Gastroesophageal sphincter (tissue), 4 donors: ENCODE measurements at places on chromosomes 16 and 17.
A peak's percentile ranks its signal among the peaks of the same experiment; 100 is the strongest.

DNA sequence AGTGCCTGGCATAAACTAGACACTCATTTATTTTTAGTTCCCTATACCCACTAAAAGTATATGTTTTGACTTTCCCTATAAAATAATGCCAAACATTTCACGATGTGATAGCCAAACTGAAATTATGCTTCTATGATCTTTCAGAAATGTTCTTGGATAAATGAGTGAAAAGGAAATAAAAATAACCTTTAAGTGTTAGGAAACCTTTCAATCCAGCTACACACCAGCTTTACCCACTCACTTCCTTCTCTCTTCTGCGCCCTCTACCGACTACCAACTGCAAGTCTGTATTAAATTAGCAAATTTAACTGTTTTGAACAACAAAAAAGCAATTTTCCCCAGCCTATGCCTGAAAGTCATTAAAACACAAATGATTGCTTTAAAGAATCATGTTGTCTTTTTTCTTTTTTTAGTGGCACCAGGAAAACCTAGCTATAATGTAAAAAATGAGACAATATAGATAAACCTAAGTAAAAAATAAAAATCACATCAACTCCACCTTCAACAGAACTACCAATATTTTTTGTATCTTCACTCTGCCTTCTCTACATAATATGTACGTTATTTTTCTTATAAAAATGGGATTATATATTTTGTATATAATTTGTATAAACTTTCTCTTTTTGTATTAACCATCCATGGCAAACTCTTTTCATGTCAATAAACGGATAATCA, 13.2 kb upstream of the TMEM100 start:
- no peak overlapping the region for H3K27ac ChIP-seq
- peaks cover 46% of the 10 kb centered on the region for H3K4me1 ChIP-seq
- H3K36me3 ChIP-seq, result no peaks in the 10 kb centered on the region

GRCh38 chr16:24490866-24491265, 48.5 kb upstream of the RBBP6 start:
- H3K27ac ChIP-seq, result no peak overlapping the region
- peaks cover 50% of the 10 kb centered on the region for H3K27me3 ChIP-seq
- no peaks in the 10 kb centered on the region for H3K4me1 ChIP-seq

DNA sequence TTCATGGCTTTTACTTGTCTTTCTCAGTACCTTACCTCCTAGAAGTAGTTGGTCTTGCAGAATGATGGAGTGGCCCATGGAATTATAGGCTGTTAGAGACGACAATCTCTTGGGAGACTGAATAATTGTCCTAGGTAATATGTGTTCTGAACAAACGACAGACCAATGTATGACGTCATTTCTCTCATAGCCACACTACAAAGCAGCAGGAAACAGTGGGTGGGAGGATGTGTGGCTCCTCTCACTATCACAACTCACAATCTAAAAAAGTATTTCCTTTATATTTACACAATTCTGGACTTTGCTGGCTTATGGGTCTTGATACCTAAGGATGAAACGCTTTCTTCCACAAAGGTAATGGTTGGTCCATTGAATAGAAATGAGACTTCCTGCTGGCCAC, 183.9 kb downstream of the TOX3 start:
- H3K4me3 ChIP-seq, result no peak overlapping the region
- no peak for ATAC-seq
- H3K4me1 ChIP-seq, result no peaks in the 10 kb centered on the region
- no peaks in the 10 kb centered on the region for H3K27me3 ChIP-seq

DNA sequence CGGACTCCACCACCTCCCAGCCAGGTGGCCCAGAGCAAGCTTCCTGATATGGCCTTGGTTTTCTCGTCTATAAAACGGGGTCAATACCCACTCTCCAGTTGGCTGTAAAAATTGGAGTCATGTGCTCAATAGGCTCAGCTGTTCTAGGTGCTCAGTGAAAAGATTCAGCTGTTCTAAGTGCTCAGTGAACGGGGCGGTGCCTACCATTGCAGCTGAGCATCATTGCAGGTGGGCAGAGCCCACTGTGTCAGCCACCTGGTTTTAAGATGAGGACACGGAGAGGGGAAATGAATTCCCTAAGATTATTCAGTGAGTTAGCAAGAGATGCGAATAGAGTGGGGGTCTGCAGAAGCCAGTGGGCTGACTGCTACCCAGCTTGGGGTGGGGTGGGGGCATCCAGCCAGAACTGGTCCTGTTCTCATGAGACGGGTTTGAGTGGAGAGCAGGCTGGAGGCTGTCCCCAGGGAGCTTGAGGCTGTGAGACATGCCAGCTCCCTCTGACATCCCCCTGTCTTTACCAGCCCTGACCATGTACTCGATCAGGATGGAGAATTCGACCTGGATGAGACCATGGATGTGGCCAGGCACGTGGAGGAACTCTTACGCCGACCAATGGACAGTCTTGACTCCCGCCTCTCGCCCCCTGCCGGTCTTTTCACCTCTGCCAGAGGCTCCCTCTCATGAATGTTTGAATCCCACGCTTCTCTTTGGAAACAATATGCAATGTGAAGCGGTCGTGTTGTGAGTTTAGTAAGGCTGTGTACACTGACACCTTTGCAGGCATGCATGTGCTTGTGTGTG, 21.9 kb downstream of the STAT5A start:
- no peak for ATAC-seq
- H3K4me1 ChIP-seq, result no peaks in the 10 kb centered on the region
- peaks cover 82% of the 10 kb centered on the region for H3K36me3 ChIP-seq

DNA sequence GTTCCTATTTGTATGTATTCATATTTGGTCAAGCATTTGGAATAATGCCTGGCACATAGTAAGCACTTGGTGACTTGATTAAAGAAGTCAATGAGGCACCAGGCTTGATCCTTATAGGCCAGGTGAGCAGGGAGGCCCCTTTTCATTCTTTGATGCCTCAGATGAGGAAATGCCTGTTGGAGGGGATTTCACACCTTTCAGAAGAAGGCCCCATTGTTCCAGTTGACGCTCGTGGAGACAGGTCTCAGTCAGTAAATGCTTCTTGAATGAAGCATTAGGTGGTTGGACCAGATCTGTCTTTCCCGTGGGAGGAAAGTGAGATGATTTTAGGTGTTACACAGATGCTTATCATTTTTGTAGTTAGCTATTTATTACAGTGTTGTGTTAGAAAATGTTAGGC, 13.0 kb downstream of the LCMT1 start:
- peaks cover 4% of the 10 kb centered on the region for H3K4me1 ChIP-seq
- no peak for ATAC-seq
- H3K27ac ChIP-seq, result no peak overlapping the region

DNA sequence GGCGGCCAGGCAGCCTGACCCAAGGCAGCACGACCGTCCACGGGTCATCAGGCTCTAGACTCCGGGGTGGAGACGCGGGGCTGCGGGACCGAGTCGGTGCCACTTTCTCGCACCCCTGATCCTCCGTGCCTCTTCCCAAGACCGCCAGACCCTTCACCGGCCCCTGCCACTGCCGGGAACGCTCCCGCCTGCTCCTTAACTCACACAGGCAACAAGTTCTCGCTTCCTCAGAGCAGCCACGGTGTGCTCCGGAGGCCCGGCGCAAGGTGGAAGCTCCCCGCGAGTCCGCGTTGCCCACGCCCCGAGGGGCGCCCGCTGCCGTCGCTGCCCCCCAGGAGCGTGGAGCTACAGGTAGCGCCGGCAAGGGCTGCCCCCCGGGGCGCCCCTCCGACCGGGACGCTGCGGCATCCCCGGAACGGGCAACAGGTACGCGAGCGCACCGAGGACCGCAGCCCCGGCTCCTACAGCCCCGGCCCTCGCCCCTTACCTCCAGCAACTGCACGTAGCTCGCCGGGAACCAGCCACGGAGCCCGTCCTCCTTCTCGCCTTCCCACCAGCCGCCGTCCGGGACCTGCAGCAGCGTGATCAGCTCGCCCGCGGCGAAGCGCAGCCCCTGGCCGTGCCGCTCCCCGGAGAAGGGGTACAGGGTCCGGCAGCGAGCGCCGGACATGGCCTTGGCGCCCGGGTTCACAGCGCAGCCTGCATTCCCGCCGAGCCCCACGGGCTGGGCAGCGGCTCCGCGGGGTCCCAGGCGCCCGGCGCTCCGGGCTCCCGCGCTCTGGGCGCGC, 491 bp downstream of the GAS7 start:
- peaks cover 36% of the 10 kb centered on the region for H3K4me1 ChIP-seq
- peak overlapping the region; percentile 80 for H3K4me3 ChIP-seq
- peaks cover 18% of the 10 kb centered on the region for H3K27me3 ChIP-seq
- peak overlapping the region; percentile 73 for H3K27ac ChIP-seq
- no peaks in the 10 kb centered on the region for H3K36me3 ChIP-seq

GRCh38 chr16:64627781-64628180, 494.1 kb downstream of the CDH11 start:
- H3K27me3 ChIP-seq, result no peaks in the 10 kb centered on the region
- H3K4me1 ChIP-seq, result no peaks in the 10 kb centered on the region
- H3K36me3 ChIP-seq, result no peaks in the 10 kb centered on the region
- ATAC-seq, result no peak
- no peak overlapping the region for H3K27ac ChIP-seq
- H3K4me3 ChIP-seq, result no peak overlapping the region

- no peak overlapping the region for H3K4me3 ChIP-seq
- no peaks in the 10 kb centered on the region for H3K27me3 ChIP-seq
- no peak overlapping the region for H3K27ac ChIP-seq
- no peak for ATAC-seq
- no peaks in the 10 kb centered on the region for H3K36me3 ChIP-seq
Observed at GRCh38 chr16:68839831-68840230, 3.5 kb upstream of the TANGO6 start.

- peaks cover 42% of the 10 kb centered on the region for H3K4me1 ChIP-seq
- no peak overlapping the region for H3K27ac ChIP-seq
- H3K36me3 ChIP-seq, result no peaks in the 10 kb centered on the region
- peaks cover 24% of the 10 kb centered on the region for H3K27me3 ChIP-seq
- H3K4me3 ChIP-seq, result no peak overlapping the region
- peak; percentile 86 for ATAC-seq
Observed at GRCh38 chr17:63984651-63985386, 12.1 kb upstream of the SCN4A start.

DNA sequence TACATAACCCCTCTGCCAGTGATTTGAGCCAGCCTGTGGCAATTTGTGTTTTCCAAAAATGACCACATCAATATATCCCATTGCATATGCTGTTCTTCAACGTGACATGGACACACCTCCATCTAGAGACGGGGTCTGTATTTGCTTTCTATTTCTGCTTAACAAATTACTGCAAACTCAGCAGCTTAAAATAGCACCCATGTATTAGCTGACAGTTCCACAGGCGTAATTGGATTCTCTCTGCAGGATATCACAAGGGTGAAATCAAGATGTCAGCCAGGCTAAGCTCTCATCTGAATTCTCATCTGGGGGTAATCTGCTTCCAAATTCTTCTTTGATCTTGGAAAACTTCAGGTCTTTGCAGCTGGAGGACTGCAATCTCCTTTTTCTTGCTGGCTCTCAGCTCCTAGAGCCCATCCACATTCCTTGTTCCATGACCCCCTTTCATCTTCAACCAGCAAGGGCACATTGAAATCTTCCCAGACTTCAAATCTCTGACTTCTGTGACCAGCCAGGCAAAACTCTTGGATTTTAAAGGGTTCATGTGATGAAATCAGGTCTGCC, 8.2 kb downstream of the KRT9 start:
- no peaks in the 10 kb centered on the region for H3K36me3 ChIP-seq
- H3K27ac ChIP-seq, result no peak overlapping the region
- no peaks in the 10 kb centered on the region for H3K4me1 ChIP-seq

- H3K27me3 ChIP-seq, result no peaks in the 10 kb centered on the region
- ATAC-seq, result peak; percentile 41
- H3K4me1 ChIP-seq, result peaks cover 45% of the 10 kb centered on the region
- H3K27ac ChIP-seq, result peak overlapping the region; percentile 74
- no peak overlapping the region for H3K4me3 ChIP-seq
Observed at GRCh38 chr17:2259769-2260536, 43.6 kb downstream of the SMG6 start.

DNA sequence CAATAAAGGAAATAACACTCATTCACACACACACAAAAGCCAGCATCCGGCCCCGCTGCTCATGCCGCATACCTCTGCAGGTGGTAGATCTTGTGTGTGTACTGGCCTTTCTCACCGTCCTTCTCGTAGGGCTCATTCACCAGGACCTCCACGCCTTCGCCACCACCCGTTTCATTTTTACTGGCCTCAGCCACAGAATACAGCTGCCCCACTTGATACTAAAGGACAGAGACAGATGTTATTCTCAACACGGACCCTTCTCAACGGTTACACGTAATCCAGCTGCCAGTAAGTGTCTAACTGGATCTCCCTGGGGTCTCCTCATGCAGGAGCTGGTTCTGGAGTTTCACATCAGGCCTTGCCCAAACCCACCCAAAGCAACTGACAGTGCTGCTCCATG, 9.7 kb downstream of the PITPNA start:
- no peaks in the 10 kb centered on the region for H3K27me3 ChIP-seq
- H3K27ac ChIP-seq, result no peak overlapping the region
- peaks cover 79% of the 10 kb centered on the region for H3K36me3 ChIP-seq

DNA sequence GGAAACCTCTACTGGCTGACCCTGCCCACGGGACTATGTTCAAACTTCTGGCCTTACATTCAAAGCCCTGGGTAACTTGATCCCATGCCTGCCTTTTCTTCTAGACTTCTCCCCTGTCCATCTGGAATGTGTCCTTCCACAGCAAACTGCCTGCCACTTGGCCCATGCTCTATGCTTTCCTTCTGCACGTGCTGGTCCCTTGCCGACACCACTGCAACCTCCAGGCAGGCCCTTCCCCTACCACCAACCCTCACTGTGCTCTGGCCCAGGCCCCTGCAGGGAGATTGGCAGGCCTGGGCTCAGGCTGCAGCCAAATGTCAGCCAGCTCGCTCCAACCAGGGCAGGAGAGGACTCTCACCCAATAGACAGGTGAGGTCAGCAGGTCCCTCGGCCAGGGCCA, 11.0 kb downstream of the HSD11B2 start:
- peak; percentile 14 for ATAC-seq
- no peaks in the 10 kb centered on the region for H3K27me3 ChIP-seq
- no peaks in the 10 kb centered on the region for H3K36me3 ChIP-seq
- peaks cover 68% of the 10 kb centered on the region for H3K4me1 ChIP-seq

GRCh38 chr16:70656712-70657263, 10.4 kb downstream of the IL34 start:
- H3K27me3 ChIP-seq, result no peaks in the 10 kb centered on the region
- ATAC-seq, result no peak
- no peaks in the 10 kb centered on the region for H3K36me3 ChIP-seq
- H3K27ac ChIP-seq, result no peak overlapping the region
- no peak overlapping the region for H3K4me3 ChIP-seq

GRCh38 chr17:57456622-57457021, 200.3 kb downstream of the MSI2 start:
- H3K27ac ChIP-seq, result no peak overlapping the region
- ATAC-seq, result no peak
- H3K4me1 ChIP-seq, result peaks cover 17% of the 10 kb centered on the region
- no peak overlapping the region for H3K4me3 ChIP-seq
- H3K36me3 ChIP-seq, result no peaks in the 10 kb centered on the region

- no peaks in the 10 kb centered on the region for H3K36me3 ChIP-seq
- H3K4me1 ChIP-seq, result no peaks in the 10 kb centered on the region
Observed at GRCh38 chr17:80327518-80327917, 66.9 kb downstream of the RNF213 start.

- ATAC-seq, result no peak
- H3K27me3 ChIP-seq, result no peaks in the 10 kb centered on the region
- H3K27ac ChIP-seq, result no peak overlapping the region
- H3K36me3 ChIP-seq, result no peaks in the 10 kb centered on the region
Observed at GRCh38 chr16:11980136-11980844, 3.8 kb downstream of the SNX29 start.

- no peaks in the 10 kb centered on the region for H3K4me1 ChIP-seq
- H3K27me3 ChIP-seq, result peaks cover 41% of the 10 kb centered on the region
- no peak overlapping the region for H3K27ac ChIP-seq
- no peak overlapping the region for H3K4me3 ChIP-seq
- ATAC-seq, result no peak
- no peaks in the 10 kb centered on the region for H3K36me3 ChIP-seq
Observed at GRCh38 chr17:36198831-36199465, 2.4 kb upstream of the CCL3L1 start.

- H3K27ac ChIP-seq, result no peak overlapping the region
- H3K4me1 ChIP-seq, result no peaks in the 10 kb centered on the region
- H3K27me3 ChIP-seq, result peaks cover 26% of the 10 kb centered on the region
- H3K4me3 ChIP-seq, result no peak overlapping the region
Observed at GRCh38 chr16:68660359-68660795, 15.3 kb downstream of the CDH3 start.
